IMR-90 (cell line): ENCODE measurements at places on chromosomes 16 and 17. TPM values are rescaled to one million over a fixed set of nuclear protein-coding genes. Genes with fewer than 3 reads are reported as not detected.

DNA sequence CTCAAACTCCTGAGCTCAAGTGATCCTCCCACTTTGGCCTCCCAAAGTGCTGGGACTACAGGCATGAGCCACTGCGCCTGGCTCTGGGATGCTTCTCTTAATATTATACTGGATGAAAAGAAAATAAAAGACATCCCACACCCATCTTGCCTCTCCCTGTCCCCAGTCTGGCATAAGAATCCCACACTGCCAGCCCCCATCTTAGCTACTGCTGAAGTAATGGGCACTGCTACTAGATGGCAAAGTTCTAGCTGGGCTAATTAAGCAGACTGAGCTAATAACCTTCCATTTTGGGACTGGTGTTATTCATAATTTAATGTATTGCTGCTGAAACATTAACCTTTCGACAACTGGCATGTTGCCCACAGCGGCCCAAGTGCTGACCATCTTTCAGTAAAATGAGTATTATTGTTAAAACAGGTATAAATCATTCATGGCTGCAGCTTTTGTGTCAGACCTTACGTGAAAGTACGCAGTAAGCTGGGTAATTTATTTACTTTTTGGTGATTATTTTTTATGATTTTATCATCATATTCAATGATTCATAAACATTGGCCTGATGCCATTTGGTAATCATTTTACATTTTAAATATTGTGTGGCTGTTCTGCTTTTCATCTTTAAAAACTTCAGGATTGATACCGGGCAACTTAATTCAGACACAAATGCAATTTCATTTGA lies 47.4 kb upstream of the ZFHX3 start:
- peak; percentile 6 for DNase-seq

DNA sequence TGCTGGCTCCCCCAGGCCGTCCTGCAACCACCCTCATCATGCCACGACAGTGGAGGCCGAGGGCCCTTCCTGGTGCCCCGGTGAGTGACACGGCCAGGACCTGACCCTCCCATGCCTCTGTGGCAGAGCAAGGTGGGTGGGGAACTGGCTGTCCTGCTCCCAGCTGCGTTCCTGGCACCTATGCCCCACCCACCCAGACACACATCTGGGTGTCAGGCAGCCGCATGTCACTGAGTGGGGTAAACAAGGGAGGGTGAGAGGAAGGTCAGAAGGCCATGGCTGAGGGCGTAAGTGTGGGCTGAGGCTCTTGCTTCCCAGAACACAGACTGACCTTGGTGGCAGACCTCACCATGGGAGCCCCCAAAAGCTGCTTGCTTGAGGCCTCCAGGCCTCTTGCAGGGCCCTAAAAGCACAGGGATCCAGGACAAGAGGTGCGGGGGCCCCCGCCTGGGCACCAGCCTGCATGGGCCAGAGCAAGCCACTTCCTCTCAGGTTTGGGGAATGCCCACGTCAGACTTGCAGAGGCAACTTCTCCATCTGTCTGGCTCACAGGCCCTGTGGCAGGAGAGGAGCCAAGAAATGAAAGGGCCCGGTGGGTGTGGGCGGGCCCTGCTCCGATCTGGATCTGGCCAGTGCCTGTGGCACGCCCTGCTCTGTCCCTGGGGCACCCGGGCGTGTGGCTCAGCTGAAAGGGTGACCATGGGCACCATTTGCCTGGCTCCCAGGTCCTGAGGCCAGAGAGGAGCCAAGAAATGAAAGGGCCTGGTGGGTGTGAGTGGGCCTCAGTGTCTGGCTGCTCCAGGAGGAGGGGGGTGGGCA lies 3.9 kb upstream of the CCDC57 start:
- peak; percentile 81 for DNase-seq

DNA sequence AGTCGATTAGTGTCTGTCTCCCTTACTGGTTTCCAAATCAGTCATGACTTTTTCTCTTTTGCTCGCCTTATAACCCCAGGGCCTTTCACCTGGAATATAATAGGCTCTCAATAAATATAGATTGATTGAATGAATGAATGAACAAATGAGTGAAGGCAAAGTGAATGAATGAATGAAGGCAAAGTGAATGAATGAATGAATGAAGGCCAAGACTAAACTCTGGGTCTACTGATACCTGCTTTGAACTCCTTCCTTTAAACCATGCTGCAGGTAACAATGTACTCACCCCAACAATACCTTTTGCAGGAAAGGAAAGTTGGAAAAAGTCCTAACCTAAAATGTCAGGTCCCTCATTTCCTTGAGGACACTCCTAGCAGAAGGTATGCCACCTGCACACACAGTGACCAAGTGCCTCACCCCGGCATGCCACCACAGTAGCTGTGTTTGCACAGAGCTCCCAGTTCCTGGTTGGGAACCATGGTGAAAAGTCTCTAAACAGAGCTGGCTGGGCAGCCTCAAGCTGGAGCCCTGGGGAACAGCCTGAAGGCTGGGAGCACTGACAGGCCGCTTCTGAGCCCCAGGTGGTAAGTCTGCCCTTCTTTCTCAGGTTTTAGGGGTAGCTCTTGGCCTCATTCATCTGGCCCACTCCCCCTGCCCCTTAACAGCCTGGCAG lies 42.7 kb upstream of the ANKFN1 start:
- DNase-seq: no peak

GRCh38 chr17:48492401-48493298 lies 38.2 kb downstream of the HOXB1 start:
- DNase-seq: peak; percentile 74

DNA sequence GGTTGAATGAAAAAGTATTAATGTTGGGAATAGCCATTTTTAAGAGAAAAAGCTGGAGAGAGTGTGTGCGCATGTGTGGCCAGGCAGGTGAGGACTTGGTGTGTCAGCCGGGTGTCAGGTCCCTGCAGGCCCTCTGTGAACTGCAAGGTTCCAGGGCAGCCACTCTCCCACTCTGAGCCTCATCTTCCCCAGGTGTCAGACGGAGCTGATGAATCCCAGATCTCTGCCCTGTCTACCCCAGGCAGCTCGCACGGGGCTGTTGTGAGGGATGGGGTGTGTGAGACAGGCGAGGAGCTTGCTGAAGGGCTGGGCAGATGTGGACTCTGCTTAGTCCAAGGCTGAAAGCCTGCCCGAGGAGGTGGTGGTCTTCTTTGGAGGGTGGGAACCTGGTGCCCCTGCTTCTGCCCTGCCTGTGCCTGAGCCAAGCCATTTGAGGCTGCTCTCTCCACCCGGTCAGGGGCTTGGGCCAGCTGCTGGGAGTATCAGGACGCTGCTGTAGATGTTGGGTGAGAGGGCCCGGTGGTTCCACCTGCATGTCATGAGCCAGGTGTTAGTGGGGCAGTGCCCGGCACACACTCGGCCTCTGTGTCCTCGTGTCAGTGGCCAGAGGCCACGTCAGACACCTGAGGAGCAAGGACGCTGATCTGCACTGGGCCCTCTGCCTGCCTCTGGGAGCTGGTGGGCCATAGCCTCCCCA lies 122.4 kb downstream of the RAB11FIP4 start:
- DNase-seq: no peak

KRTAP9-2 gene
- total RNA-seq: not detected in 2 replicates
